ENCODE measurements at places on chromosomes 5 and 9.

DNA sequence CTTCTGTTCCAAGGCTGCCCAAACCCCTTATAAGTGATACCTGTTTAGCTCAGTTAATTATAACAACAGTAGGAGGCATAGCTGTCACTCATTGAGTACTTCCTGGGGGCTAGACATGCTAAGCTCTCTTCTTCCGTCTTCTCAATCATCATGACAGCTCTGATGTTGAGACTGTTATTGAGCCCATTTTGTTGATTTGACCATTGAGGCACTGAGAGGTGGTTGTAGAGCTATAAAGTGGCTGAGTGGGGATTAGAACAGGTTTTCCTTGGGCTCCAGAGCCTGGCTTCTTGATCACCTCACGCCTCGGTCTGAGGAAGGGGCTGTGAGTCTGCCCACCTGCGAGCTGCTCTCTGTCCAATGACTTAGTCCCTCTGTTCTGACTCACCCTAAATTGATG lies 26.0 kb upstream of the RPL26L1 start:
- no peak for DNase-seq

DNA sequence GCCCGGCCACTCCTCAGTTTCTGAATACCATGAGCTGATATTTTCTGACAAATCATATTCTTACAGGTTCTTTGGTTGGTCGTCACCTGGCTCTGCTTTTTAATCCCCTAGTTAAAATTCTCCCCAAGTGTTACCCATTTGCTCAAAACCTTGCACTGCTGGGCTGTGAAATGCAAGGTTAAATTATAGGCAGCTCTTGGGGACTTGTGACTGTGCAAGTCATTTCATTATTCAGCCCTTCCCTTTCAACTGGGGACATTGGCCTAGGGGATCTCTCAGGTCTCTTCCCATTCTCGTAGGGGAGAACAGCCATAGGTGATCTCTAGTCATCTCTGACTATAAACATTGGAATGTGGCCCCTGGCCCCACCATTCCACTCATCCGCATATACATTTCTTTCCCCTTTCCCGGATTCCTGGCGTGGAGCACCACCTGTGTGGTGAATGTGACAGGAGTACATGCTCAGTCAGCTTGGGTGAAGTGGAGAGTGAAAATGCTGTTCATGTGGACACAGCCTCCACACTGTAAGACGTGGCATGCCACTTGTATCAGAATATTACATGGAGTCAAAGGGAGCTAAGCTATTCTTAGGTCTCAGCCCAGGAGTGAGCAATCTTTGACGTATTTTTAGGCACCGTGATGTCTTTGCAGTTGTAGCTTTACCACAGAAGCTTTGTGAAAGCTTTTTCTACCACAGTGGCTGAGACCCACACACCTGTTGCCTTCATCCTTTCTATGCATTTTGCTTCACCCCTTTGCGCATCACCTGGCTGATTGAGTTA lies 386.7 kb downstream of the KDM4C start:
- no peak for DNase-seq

DNA sequence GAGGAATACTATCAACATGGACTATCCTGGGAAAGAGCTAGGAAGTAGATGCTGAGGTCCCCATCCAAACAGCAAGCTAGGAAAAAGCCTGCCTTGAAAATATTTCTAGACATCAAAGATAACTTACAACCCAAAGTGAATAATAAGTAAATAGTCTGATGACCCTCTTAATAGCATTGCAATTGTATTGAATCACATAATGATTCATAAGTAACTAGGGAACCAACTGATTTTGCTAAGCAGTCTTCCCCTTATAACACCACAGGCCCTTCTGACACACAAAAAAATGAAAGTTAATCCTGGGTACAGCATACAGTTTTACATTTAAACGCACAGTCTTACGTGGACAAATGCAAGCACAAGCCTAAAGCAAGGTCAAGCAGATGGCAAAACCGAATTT lies 199.3 kb downstream of the RFK start:
- no peak for DNase-seq

GRCh38 chr5:171924493-171925122 lies 81.8 kb downstream of the FBXW11 start:
- DNase-seq = no peak

GRCh38 chr5:97047076-97047475 lies 95.3 kb downstream of the LIX1 start:
- no peak for DNase-seq

DNA sequence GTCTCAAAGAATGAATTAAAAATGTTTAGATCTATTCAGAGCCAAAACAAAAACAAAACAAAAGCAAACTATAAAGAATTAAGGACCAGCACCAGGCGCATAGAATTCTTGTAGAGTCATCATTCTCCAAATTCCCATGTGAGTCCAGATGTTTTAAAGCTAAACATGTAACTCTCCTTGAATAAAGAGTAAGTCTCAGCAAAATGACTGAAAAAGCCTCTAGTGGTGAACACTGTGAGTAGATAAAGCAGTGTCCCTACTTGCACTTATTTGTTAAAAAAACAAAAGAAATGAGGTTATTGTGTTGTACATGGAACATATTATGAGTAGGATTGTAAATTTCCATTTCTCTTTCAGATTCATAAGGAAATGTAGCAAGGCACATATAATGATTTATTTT lies 44.0 kb downstream of the NNT start:
- no peak for DNase-seq

DNA sequence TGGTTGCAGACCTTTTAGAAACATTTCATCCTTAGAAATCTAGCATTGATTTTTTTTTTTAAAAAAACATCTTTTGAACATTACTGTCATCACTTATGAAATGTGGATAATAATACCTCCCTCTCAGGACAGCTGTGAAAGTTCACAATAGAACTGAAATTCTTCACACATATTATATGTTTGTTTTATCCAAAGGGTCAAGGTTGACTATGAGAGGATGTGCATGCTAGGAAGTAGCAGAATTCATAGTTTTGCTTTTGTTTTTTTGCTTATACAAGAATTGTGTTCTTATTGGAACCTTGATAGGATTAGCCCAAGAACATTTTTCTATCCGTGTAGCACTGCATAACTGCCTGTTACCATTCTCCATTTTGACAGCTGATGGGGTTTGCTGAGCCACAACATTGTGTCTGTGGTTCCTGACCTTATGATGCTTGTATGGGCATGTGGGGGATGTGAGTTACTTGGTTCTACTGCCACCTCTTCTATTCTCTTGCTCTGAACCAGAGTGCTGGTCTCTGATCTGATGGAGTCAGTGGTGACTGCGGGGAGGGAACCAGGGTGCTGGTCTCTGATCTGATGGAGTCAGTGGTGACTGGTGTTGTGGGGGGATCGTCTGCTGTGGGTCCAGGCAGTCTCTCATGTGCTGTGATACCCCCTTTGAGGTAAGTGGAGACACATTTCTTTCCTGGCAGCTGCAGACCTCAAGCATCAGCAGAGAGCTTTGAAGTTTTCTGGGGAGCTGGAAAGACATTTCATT lies 27.1 kb upstream of the ACTBL2 start:
- DNase-seq = no peak

DNA sequence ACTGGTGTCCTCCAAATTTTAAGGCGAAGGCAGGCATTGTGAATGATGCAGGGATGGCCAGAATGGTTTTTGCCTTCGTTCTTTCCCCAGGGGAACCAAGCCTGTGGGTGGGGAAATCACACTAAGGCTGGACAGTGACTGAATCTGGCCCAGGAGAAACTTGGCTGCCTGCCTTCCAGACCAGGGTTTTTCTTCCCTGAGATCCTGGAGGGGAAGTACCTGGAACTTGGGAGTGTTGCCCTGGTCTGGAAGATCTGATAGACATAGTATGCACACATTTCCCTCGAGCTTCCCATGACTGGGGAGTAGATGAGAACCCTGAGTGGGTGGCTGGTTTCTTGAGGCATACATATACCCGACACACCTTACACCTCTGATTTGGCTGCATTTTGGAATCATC lies 664 bp upstream of the IL11RA start:
- DNase-seq = no peak

DNA sequence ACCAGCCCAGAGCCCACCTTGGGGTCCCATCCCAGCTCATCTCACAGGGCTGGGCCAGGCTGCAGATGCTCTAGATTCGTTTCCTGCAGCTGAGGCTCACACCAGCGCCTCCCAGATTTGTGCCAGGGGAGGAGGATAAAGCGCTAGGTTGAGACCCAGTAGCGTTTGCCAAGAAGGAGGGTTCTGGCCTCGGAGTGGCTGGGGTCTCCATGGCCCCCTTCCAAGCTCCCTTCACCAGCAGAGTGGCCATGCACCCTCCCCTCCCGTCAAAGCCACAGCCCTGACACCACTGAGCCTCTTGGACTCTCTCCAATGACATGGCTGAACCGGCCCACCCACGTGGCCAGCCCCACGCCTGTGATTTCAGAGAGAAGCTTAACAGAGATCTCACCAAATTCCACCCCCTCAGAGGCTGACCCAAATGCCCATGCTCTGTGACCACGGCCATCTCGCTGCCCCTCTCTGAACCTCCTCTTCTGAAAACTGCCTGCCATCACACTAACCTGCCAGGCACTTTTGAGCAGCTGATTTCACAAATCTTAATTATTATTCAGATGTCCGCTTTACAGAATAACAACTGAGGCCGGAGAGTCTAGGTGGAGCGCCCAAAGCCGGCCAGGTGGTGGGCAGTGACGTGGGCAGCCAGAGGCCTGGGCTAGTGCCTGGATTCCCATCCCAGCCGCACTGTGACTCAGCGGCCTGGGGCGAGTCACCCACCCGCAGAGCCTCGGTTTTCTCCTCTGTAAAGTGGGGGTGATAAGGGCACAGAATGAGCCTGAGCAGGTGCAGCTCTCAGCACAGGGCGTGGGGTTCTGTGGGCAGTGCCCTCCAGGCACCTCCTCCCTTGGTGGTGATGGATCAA lies 155.7 kb downstream of the C9orf50 start:
- no peak for DNase-seq

GRCh38 chr5:32597041-32597629 lies 11.8 kb downstream of the SUB1 start:
- no peak for DNase-seq

DNA sequence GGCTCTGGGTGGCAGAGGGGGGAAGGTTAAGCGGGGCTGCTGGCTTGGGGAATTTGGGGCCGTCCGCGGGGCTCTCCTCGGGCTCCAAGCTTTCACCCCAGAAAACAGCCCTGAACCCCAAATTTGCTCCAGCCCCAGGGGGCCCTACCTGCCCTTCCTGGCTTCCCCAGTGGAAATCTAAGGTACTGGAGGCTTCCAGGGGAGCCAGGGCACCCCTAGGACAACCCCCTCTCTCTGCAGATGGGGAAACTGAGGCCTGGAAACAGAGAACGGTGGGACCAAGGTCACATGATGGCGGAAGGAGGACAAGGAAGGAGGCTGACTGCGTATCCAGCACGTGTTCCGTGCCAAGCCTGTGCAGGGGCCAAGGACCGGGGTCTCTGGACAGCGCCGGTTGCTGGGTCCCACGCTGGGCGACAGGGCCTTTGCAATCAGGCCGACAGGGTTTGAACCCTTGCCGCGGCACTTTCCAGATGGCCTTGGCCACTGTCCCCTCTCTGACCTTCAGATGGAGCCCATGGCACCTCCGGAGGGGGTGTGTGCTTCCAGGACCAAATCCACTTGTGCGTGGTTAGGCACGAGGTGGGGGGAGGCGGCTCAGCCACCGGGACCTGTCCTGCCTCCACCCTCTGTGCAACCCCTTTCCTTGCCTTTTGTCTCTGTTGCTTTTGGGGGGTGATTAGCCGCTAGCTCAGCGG lies 183.1 kb downstream of the C9orf50 start:
- no peak for DNase-seq

GRCh38 chr9:124685217-124685616 lies 85.9 kb downstream of the NR6A1 start:
- DNase-seq = no peak

DNA sequence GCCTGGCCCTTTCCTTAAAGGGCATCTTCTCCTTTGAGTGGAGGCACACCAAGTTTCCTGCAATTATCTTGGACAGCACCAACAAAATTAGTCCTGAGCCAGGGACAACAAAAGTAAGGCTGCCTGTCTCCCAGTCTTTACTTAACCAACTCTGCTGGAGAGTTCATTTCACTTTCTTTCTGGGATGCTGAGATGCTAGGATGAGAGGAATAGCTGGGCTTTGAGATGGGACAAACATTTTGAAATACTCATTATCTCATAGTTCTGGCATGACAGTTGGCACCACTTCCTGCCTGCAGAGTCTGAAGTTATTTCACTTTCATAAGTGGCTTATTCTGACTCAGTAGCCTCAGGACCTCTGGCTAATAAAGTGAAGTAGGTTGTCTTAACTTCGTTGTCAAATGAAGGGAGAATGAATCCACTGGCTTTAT lies 157.0 kb downstream of the C9orf152 start:
- DNase-seq = no peak

DNA sequence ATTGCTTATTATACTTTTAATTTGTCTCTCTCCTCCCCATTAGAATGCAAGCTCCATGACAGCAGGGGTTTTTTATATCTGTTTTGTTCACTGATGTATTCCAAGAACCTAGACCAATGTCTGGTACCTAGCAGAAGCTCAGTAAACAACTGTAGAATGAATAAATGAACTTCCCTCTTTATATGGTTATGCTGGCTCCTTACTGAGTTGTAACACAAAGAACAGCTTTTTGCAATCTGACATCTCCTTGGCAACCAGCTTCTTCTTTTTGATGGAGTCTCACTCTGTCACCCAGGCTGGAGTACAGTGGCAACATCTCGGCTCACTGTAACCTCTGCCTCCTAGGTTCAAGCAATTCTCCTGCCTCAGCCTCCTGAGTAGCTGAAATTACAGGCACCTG lies 13.6 kb downstream of the TRMO start:
- DNase-seq = no peak

DNA sequence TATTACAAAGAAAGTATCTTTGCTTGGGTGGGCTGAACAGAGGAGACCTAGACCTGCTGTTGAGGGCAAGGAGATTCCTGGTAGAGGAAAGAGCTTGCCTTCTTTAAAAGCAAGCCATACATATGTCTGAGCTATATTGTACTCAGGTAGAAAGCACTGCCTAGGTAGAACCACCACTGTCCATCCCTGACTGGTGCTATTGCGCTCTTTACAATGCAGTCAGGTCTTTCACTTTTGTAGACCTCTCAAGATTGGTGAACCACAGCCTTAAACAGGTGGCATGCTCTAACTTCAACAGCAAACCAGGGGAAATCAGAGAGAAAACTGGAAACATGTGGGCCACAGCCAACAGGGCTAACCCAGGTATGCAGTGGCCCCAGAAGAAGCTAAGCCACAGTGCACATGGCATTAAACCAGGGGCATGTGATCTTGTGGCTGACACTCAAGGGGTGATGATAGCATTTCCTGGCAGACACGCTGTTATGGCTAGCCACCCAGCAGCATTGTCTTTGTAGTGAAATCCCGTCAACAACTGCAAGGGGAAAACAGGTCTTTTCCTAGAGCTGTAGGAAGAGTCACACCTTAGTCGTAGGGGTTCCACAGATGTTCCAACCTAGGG lies 253.9 kb upstream of the PCSK5 start:
- no peak for DNase-seq

Data from activated gamma-delta T cell treated with anti-CD3 and anti-CD28 coated beads, Interleukin-2, amount 50 U/mL, for 16 hours (primary cell).